Activated CD4-positive, CD25-positive, alpha-beta regulatory T cell treated with anti-CD3 and anti-CD28 coated beads, Interleukin-2, amount 50 U/mL, for 72 hours (primary cell): ENCODE measurements at places on chromosomes 2 and 18.

DNA sequence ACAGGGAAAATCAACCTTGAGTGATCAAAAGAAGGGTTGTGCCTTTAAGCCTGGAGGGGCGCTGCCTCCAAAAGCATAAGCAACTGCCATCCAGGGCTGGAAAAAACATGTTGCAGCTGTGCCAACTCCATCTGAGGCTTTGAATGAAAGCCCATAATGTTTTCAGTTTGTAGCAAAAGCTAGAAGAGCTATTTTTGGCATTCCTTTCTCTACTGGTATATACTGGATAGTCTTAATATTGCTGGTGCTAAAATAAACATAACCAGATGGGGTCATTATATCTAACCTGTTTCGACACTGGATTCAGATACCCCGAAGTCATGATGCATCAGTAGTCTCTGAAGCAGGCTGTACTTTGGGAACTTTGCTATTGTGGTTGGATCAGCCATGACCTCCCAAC lies 25.1 kb downstream of the ANXA4 start:
- DNase-seq, result no peak

DNA sequence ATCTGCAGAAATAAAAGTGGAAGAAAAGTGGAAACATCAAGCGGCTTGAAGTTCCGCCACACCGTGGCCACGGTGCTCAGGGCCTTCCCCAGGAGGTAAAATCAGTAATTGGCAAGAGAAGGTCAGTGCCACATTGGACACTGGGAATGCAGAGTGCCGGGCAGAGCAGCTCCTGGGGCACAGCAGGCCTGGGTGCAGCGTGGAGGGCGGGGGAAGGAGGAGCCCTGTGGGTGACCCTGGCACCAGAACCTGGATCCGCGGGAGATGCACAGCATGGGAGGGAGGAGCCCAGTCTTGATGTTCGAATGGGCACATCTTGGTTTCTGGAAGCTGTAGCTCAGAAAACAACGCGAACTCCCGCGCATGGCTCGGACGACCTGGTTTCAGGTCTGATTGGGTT lies 630.2 kb downstream of the GALR1 start:
- DNase-seq, result no peak

DNA sequence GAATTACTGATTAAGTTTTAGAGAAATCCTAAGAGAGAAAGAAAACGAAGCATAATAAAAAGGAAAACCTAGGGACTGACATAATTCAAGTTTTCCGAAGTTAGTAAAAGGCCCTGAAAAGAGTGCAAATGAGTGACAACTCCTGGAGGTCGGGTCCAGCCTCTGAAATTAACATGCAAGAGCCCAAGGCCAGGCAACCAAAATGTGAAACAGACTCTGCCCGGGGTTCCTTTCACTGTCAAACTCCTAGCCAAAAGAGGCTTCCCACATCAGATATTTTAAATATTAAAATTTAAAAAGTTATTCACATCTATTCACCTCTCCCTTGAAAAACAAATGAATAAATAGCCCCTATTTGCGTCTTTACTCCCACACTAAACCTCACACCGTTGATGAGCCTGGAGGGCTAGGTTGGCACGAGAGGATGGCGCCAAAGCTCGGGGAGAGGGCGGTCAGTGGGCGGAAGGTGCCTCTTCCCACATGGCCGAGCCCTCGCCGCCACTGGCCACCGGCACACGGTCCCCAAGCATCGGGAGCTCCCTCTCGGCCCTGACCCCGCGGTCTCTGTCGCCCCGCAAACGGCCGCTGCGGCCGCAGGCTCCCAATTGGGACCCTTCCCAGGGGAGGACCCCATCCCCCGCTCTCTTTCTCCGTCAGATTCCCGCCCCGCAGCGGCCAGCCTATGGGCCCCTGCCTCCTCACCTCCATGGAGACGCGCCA lies 630 bp downstream of the PPM1G start:
- no peak for DNase-seq

GRCh38 chr18:46072376-46072867 lies 362 bp upstream of the PSTPIP2 start:
- DNase-seq, result no peak

- DNase-seq, result no peak
These were observed 95.3 kb downstream of the COPS8 start for GRCh38 chr2:237180987-237181386.

DNA sequence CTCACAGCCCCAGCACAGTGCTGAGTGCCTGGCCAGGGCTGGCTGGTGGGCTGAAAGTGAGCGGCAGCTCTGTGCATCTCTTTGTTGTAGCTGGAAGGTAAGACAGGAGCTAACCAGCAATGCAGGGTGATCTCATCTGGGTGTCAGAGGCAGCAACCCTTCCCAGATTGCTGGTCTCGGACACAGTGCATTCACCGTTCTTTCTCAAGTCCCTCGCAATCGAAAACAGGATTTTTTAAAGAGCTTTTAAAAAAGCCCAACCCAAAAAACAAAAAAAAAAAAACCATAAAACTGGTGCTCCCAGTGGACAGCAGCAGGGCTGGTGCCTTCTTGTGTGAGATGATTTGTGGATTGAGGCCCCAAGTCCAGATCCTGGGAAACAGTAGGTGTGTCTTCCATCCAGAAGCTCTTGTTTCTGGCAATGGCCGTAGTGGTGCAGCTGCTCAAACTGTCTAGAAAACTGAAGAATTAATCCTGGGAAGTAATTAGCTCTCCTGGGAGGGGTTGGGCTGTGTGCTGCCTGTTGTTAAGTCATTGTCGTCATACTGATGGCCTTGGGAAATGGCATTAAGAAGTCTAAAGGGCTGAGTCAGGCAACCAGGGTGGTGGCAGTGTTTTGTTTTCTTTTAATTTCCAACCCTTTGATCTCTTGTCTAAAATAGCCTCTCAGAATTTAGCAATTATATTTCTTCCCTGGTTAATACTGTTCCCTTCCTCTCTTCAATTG lies 156.7 kb downstream of the KLHL29 start:
- no peak for DNase-seq

GRCh38 chr2:231452799-231453508 lies 11.3 kb downstream of the NCL start:
- DNase-seq, result no peak

DNA sequence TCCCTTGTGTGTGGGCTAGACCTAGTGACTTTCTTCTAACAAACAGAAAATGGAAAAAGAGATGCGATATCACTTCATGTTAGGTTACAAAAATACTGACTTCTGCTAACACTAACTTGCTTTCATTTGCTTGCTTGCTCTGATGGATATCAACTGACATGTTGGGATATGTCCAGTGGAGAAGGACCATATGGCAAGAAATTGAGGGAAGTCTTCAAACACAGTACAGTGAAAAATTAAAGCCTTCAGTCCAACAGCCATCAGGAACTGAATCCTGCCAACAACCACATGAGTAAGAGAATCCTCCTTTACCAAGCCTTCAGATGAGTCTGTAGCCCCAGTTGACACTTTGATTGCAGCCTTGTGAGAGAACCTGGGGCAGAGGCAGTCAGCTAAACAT lies 143.9 kb downstream of the MAIP1 start:
- no peak for DNase-seq

DNA sequence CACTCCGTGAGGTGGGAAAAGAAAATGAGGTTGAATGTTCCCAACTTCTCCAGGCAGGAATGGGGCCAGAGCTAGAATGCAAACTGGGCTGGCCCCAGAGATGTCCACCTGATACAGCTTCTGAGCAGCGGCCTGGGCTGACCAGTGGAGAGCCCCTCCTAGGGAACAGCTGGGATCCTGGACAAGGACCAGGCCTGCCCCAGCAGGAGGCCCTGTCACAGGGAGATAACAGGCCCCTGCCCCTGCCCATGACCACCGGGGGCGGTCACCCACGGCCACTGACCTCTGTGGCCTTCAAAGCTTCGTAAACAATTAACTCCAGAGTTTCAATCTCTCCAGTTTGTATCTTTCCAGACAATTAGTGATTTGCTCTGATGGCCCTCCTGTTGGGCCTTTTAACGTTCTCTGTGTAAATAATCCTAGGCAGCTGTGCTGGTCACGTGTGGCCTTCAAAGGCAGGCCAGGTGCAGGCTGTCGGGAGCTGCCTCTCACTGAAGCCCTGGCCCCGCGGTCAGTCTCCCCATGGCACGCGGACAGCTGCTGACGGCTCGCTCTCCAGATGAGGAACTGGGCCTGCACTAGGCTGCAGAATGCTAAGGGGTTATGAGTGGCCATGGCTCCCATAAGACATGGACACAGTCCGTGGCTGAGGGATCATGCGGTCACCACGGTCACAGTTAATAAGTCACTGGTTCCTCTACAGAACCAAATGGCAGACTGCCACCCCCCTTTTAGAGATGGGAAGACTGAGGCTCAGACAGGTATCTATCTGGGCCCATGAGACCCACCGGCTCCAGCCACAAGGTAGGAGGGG lies 9.2 kb downstream of the HS6ST1 start:
- DNase-seq, result no peak

DNA sequence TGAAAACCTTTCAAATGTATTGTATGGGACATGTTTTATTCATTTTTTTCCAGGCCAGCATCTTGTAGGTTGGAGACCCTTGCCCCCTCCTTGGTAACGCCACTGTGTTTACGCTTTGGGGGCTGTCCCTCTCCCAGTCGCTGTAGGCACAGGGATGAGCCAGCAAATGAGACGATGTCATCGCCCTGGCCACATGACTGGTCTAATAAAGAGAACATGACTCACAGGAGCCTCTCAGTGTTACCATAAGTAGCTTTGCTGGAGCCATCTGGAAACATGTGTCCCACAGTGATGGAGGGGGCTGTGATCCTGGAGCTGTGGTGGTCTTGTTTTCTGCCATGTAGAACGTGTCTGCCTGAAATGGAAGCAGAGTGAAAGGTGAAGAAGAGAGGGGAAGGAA lies 78.9 kb downstream of the CD8B2 start:
- no peak for DNase-seq

DNA sequence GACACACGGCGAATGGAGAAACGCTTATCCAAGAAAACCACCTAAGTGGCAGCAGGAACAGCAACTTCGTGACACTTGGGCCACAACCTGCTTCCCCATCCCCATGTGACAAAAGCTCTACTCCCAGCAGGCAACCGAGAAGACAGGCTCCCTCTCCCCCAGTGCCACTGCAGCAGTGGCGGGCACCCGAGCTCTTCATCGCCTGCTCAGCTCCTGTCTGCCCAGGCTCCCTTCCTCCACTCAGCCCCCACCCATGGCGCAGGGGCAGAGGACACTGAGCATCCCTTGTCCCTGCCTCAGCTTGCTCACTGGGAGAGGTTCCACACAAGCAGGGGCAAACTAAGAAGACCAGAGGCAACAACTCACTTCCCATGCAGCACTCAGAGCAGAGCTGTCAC lies 22.9 kb downstream of the SLC66A2 start:
- peak; percentile 8 for DNase-seq

GRCh38 chr18:58178511-58178910 lies 134.5 kb downstream of the NEDD4L start:
- no peak for DNase-seq

GRCh38 chr18:76005632-76006208 lies 489.3 kb downstream of the ZNF516 start:
- DNase-seq, result no peak

DNA sequence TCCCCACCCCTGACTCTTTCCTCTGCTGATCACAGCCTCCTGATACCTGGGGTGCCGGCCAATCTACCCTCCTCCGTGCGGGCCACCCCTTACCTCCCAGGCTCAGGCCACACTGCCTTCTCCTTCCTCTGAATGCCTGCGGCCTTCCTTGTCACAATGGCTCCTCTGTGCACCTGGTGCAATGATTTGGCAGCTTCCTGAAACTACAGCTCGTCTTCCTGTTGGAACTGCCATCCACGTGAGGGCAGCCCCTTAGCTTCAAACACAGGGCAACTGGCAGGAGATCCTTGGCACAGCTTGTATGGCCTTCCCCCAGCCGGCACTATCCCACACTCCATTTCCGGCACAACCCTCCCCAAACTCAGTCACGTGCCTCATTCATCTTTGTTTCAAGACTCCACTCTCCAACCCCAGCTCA lies 69.0 kb downstream of the STPG4 start:
- DNase-seq, result no peak

DNA sequence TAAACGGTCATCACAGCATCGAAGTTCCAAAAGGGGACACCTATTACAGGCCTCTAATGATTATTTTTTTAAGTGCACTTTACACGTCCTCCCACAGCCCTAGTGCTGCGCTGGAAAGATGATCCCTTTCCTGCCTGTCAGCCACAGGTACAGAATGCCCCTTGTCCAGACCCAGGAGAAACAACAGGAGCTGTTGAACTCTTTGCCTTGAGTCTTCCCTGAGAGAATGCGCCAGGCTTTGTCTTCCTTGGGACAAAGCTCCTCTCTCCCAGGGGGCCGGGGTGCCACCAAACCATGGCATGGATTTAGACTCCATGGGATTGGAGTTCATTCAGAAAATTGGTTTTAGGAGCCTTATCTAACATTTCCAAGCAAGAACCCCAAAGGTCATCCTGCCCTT lies 319.0 kb upstream of the SOX11 start:
- DNase-seq, result no peak

DNA sequence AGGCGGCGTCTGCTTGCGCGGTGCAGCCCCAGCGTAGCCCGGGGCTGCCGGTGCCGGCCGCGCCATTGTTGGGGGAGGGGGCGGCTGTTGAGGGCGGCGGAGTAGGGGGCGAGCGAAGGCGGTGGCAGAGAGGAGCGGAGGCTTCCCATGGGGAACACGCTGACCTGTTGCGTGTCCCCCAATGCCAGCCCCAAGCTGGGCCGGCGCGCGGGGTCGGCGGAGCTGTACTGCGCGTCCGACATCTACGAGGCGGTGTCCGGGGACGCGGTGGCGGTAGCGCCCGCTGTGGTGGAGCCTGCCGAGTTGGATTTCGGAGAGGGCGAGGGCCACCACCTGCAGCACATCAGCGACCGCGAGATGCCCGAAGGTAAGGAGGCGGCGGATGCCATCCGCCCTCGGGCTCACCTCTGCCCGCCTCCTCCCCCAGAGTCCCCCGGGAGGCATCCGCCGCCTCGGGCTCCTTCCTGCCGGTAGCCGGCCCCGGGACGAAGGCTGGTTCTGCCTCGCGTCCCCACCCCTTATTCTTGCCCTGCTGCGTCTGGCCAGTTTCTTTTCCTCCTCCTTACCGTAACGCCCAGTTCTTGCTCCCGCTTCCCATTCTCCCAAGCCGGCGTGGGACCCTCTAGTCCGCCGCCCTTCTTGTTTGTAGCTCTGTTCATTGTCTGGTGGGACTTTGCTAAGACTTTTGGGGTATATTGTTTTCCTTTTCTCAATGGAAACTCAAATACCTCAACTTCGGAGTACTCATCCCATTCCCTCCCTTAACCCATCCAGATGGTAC lies 500 bp downstream of the CCNYL1 start:
- peak; percentile 60 for DNase-seq

DNA sequence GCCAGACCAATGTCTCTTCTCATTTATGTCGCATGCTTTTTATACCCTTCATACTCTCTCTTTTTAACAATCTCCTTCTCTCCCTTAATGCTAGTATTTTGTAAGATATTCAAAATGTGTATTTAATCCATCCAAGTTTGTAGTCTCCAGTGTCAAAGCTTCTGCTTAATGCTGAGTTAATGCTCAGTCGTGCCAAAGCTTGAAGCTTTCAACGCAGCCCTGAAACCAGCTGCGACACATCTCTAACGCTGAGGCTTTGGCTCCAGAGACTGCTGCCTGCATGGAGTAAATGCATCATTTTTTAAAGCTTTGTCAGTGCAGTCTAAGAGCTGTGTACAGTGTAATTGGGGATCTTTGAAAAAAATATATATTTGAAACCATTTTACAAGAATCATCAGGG lies 2108.8 kb upstream of the PIK3C3 start:
- no peak for DNase-seq
